GM06990 (cell line): ENCODE measurements at places on chromosomes 2 and 18.

- DNase-seq = no peak
These were observed 173.1 kb downstream of the ICOS start for GRCh38 chr2:204109681-204110080.

- no peak for DNase-seq
These were observed 21.1 kb downstream of the GPR45 start for GRCh38 chr2:105262651-105263091.

DNA sequence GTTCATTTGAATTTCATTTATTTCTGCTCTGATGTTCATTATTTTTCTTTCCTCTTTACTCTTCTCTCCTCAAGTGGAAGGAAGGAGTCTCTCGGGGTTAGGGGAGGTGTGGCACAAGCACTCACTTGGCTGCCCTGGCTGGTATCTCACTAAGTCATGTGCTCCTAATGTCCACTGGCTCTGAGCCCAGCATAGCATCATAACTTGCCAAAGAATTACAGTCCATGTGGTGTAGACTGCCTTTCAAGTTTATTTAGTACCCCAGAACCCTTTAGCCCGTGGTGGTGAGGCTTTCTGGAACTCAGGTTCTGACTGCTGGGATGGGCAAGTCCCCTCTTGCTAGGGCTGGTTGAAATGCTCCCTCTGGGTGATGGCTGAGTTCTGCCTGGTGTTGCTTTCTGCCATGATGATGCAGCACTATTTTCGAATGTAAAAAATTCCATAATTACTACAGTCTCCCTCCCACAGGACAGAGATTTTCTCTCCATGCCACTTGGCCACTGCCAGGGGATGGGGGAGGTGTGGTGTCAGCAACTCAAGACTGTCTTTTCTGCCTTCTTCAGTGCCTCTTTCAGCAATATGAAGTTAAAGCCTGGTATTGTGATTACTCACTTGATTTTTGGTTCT is 22.2 kb downstream of the SPAG16 start:
- DNase-seq = no peak

GRCh38 chr2:233912691-233913423 is 4.3 kb upstream of the TRPM8 start:
- no peak for DNase-seq

GRCh38 chr2:215727507-215728503 is 285.5 kb downstream of the MREG start:
- no peak for DNase-seq

DNA sequence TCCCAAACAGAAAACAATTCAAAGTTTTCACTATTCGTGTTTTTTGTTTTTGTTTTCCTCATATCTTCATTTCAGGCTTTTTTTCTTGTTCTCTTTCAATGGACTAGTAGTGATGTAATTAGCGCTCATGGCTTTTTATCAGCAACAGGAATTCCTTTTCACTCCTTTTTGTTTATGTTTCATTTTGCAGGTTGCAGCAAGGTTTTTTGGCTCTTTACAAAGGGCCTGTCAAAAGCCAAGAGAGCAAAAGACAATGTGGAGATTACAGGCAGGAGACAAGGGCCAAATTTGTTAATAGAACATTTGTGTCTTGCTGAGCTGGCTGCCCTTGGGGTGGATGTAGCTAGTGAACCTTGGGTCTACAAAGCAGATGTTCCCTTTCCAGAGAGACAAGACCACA is 467.4 kb upstream of the CDH20 start:
- no peak for DNase-seq

GRCh38 chr18:49764032-49764431 is 49.3 kb downstream of the ACAA2 start:
- DNase-seq = no peak

GRCh38 chr2:218291318-218292047 is 820 bp downstream of the TMBIM1 start:
- DNase-seq = no peak

DNA sequence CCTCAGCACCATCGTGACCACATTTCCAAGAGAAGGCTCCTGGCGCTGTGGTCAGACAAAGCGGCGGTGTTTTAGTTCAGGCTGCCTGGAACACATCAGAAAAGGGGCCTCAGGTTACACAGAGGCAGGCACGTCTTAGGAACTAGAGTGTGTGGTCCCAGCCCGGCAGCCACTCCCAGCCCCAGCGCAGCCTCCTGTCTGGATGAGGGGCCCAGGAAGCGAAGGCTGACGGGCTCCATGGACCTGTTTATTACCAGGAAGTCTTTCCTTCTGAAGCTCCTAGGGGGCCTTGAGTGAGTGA is 10.0 kb upstream of the GPR55 start:
- DNase-seq = no peak

- DNase-seq = no peak
These were observed 274.0 kb downstream of the DLGAP1 start for GRCh38 chr18:4181086-4181485.

- no peak for DNase-seq
These were observed 414.7 kb downstream of the LRATD1 start for GRCh38 chr2:15047184-15047583.

- DNase-seq = no peak
These were observed 362.0 kb upstream of the KYNU start for GRCh38 chr2:142515493-142515892.

DNA sequence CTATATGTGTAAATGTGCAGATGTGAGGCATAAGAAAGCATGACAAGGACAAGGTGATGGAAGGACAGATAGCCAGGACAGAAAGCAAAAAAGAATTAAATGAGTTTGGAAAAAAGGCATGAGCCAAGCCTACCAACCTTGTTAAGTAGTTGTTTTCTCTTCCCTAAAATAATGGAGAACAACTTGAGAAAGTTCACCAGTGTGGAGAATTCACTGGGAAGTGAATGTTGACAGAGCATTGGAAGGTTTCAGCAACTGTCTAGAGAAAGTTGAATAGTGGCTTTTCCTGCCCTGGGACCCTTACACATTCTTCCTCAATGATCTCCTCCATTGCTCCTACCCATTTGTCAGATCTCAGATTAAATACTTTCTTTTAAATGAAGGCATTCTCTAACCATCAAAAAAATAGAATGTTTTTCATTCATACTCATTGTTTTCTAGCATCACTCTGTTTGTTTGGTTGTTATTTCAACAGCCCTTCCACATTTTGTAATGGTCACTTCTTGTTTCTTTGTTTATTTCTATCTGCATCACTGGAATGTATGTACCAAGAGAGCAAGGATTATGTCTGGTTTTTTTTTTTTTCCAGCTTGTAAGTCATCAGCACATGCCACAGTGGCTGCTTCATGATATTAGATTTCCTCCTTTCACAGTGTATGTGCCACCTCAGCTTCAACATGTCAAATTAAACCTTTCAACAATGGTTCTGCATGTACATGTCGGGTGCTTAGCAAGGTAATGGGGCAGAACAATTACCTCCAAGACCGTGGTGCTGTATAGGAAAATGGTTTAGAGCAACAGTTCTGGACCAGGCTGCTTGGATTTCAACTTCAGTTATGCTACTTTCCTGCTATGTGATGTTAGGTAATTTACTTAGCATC is 586.0 kb upstream of the VRK2 start:
- no peak for DNase-seq

GRCh38 chr2:190996338-190996946 is 17.5 kb downstream of the STAT1 start:
- no peak for DNase-seq

DNA sequence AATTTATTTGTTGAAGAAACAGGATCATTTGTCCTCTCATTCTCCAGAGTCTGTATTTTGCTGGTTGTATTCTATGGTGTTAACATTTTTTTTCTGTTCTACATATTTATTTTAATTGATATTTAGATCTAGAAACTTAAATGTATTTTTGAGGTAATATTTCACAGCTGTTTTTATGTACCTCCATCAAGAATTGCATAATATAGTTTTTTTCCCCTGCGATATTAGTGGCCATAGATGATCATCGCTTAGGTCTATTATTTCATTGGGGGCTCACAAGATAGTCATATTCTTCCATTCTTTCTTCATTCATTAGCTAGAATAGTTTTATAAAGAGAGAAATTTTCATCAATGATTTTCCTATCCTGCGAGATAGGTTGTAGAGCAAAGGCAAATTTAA is 89.3 kb downstream of the PARD3B start:
- no peak for DNase-seq

DNA sequence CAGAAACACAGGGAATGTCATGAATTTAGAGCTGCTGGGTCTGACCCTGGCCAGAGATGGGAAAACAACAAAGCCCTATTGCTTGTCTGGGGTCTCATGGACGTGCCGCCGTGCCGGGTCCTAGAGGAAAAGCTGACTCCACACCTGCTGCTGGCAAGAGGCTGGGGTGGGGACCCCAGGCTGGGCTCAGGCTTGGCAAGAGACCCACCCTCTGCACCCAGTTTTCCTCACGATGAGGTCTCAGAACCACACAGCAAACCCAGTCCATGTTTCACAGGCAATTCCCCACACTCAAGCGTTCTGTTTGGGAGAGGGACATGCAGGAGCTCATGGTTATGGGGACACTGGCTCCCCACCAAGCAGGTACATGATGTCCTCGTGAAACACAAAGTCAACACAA is 367.3 kb upstream of the SALL3 start:
- no peak for DNase-seq

- no peak for DNase-seq
These were observed 308.3 kb downstream of the DLGAP1 start for GRCh38 chr18:4146797-4147196.

- no peak for DNase-seq
These were observed 27.4 kb downstream of the HPCAL1 start for GRCh38 chr2:10329880-10330699.

- DNase-seq = no peak
These were observed 76.8 kb upstream of the RBMS1 start for GRCh38 chr2:160570376-160570775.

- DNase-seq = no peak
These were observed 121.8 kb upstream of the TMEM200C start for GRCh38 chr18:6017171-6017570.

DNA sequence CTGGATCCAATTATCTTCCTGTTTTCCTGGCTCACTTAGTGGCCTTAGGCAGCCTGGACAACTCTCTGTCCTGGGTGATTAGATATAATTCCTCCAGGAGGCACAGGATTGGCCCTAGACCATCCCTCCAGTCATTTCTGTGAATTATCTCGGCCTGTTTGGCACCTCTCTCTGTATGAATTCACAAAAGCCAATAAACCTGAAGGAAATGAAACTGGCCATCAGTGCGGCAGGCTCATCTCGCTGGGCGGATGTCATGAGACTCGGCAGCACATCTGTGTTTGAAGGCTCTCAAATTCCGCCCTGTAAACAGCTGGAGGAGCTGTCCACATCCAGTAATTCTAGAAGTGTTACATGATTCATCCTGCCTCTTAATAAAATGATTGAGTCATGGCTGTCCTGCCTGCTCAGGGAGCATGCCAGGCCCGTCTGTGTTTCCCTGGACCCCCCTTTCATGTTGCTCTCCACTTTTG is 38.6 kb downstream of the ACOXL start:
- DNase-seq = no peak

GRCh38 chr2:38991899-38992298 is 102.2 kb downstream of the ARHGEF33 start:
- no peak for DNase-seq

GRCh38 chr2:168326572-168326971 is 79.2 kb upstream of the STK39 start:
- no peak for DNase-seq

DNA sequence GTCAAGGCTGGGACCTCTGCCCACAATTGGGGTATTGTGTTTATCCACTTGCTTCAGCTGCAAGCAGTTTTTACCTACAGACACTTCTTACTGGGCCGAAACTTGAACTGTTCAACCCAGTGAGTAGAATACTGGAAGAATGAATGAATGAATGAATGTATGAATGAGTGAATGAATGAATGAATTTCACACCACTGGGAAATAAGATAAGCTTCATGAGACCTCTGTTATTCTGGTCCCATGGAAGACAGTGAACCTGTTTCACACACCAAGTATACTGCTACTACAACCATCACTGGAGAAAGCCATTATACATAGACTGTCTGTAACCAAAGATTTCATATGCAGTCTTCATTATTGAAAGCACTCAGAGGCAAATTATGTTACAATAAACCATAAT is 295.0 kb upstream of the GULP1 start:
- no peak for DNase-seq

DNA sequence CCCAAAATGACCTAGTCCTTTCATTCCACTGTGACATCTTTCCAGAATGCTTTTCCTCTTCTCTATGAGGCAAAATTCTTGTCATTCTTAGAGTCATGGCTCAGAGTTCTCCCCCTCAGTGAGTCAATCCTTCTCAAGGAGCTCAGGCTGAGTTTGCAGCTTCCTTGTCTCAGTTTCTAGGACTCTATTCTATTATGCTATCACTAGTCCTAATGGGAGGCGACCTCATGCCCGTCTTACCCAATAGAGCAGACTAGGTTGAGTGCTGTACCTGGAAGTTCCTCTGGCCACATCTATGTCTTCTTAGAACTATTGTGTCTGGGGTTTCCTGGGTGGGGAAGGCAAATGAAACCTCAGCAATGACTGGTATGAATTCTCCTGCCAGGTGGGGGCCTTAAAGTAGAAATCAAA is 51.5 kb downstream of the HAUS1 start:
- DNase-seq = no peak

- DNase-seq = no peak
These were observed 31.5 kb upstream of the ATP8B1 start for GRCh38 chr18:57834616-57835015.

DNA sequence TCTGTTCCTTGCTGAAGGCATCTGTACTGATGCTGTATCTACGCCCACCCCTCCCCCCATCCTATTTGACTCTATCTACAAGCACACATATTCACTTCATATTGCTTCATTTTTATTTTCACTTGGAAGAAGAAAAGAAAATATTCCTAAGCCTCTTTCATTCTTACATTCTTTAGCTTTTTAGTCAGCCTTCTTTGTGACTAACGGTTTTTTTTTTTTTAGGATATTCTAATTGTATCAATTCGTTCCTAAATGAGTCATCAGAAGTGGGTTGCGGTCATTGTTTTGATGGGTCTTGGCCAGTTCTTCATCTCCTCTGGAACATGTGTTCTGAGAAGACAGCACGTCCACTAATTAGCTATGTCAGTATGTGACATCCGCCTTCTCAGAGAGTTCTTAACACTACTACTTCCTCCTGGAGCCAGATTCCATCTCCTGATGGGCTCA is 88.7 kb downstream of the MYO1B start:
- DNase-seq = peak; percentile 19

DNA sequence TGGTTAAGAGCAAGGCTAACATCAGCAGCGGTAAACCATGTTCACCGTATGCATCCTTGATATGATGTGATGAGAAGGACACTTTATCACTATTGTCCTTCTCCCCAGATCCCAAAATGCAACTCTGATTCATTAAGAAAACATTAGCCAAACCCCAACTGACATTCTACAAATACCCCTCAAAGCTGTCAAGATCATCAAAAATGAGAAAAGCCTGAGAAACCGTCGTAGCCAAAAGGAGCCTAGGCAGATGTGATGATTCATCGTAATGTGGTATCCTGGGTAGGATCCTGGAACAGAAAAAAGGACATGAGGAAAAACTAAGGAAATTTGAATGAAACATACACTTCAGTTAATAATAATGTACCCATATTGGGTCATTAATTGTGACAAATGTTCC is 67.3 kb upstream of the ST6GAL2 start:
- no peak for DNase-seq

- DNase-seq = no peak
These were observed 31.8 kb upstream of the CAVIN2 start for GRCh38 chr2:191878548-191879279.

- DNase-seq = no peak
These were observed 346.4 kb upstream of the VWC2L start for GRCh38 chr2:214064471-214064870.
